D721Med (cell line): ENCODE measurements at places on chromosomes 16 and 17.

DNA sequence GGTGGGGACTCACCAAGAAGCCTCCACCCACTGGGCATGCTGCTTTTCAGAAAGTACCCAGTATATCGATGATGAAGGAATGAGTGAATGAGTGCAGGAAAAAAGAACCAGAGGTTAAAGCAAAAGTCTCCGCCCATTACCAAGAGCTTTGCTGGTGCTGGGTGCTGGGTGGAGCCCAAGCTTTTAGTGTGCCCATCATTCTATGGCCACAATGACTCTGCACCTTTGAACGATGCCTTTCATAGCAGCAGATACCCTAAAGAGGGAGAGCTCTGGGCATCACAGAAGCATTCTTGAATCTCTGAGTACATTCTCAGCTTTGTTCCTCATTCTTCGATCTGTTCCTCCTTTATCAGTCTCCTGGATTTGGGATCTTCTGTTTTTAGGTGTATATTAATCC is 450.7 kb upstream of the CCL2 start:
- no peak for DNase-seq

DNA sequence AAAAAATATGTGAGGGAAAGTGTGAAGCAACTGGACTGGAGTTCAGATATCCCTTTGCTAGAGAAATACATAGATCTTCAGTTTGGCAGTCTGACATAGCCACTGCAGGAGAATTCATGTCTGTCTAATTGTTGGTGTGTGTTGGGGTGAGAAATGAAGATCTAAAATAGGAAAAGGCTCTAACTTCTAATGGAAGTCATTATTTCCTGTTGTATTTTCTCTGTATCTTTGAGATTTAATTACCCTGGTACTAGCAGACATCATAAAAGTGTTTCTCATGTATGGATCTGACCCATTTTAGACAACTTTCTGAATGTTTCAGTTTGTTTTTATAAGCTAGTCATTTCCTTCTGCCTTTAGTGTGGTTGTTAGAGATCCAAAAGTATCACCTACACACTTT is 128.3 kb downstream of the NLK start:
- no peak for DNase-seq

DNA sequence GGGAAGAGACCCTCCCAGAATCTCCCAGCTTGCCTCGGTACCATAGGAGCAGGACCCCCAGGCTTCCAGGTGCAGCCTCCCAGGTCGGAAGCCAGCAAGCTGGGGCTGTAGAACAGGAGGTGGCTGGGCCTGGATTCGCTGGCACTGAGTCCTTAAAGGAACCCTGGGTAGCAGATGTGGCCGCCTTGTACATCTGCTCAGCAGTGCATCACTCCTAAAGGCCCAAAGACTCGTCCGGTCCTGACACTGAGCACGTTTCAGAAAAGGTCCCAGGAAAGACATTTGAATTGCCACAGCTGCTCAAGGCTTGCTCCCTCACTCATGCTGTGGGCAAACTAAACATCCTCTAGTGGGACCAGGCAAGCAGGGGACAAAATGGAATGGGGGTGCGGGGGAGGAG is 172.8 kb downstream of the RAB11FIP4 start:
- no peak for DNase-seq

- DNase-seq, result no peak
Observed at GRCh38 chr17:16973760-16974540, 2.0 kb upstream of the TNFRSF13B start.

DNA sequence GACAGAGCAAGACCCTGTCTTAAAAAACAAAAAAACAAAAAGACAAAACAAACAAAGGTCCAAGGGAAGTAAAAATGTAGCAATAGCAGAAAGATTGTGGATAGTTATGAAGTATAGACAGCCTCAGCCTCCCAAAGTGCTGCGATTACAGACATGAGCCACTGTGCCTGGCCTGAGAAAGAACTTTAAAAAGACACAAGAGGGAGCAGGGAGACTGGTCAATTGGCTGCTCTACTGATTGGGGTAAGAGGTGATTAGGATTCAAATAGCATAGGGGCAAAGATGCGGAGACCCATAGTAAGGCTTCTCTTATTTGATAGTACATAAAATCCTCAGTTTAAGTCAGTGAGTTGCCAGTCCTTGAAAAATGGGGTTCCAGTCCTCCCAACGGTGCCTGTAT is 518.2 kb upstream of the GOT2 start:
- no peak for DNase-seq

DNA sequence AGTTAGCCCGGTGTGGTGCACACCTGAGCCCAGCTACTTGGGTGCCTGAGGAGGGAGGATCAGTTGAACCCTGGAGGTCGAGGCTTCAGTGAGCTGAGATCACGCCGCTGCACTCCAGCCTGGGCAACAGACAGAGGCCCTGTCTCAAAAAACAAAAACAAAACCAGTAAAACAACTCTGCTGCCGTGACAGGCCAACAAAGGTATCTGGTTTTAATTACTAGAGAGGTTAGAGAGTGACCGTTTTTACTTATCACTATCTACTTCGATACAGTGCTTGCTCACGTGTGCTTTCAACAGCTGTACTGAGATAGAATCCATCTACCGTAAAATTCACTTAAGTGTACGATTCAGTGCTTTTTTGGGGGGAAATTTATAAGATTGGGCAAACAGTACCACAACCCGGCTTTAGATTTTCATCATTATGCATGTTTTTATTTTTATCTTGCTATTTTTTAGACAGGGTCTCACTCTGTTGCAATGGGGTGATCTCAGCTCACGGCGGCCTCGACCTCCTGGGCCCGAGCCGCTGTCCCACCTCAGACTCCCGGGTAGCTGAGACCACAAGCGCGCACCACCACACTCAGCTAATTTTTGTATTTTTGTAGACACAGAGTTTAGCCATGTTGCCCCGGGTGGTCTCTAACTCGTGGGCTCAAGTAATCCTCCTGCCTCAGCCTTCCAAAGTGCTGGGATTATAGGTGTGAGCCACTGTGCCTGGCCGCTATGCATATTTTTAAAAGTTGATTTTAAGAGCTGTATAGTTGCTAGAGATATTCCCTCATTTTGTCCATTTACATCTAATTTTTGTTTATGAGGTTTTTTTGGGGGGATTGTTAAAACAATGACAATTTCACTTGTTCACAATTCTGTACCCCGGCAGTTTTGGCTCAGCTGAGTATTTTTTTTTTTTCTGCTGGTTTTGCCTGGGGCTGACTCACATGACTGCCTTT is 30.9 kb downstream of the SERPINF1 start:
- DNase-seq, result no peak

GRCh38 chr17:18106211-18106610 is 2.3 kb upstream of the MYO15A start:
- DNase-seq, result no peak
